ENCODE measurements at places on chromosomes 3 and 15.

GRCh38 chr3:156561533-156561932 is 6.6 kb upstream of the SSR3 start:
- no peak for DNase-seq

DNA sequence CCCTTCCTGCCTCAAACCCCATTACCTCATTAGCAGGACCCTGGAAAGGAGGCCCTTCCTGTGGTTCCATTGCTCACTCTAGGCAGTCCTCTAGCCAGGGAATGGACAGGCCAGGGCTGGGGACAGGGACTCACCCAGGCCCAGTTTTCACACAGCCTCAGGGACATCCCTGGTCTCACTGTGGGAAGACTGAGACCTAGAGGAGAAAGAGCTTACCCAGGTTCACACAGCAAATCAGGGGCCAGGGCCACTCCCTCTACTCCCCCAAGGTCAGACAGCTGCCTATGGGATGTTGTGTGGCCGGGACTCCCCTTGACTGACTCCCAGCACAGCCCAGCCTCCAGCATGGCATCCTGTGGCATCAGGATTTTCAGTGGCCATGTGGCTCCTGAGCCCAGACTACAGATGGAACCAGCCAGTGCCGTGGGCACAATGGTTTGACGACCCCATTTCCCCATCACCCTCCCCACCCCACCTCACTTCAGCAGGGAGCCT is 49.3 kb downstream of the ADAMTS7 start:
- DNase-seq, result no peak

DNA sequence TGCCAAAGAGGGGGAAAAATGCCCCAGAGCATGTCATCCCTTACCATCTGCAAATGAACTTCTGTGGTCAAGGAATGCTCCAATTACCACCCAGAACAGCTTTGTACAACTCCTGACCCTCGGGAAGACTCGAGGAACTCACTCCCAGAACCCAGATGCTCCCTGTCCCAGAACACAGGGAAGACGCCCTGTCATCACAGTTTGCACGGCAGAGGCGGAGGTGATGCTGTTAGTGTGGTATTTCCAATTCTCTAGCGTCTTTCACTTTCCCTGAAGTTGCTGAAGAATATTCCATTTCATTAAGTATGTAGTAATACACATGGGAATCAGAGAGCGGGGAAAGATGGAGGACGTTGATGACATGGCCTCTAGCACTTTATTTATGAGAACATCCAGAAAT is 193.7 kb downstream of the TIGIT start:
- no peak for DNase-seq

DNA sequence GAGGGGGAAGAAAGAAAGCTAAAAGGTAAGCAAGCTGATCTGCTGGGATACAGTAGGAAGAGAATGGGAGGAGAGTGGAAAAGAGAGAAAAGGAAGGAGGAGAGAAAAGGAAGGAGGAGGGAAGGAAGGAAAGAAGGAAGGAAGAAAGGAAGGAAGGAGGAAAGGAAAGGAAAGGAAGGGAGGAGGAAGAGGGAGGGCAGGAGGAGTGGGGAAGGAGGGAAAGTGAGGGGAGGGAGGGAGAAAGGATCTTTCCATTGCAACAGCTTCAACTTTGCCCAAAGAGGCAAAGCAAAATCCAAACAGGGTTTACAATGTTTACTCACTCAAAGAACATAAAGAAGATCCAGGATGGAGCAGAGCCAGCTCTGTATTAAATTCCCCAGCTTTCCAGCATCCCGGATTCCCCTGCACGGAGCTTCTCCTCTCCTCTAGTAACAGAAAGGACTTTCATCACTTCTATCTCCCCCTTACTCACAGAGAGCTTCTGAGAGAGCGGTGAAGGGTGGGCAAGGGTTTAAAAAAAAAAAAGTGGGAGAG is 494.2 kb upstream of the PROK2 start:
- no peak for DNase-seq

- DNase-seq, result no peak
Observed at GRCh38 chr3:173395412-173396181, 1.9 kb upstream of the NLGN1 start.

DNA sequence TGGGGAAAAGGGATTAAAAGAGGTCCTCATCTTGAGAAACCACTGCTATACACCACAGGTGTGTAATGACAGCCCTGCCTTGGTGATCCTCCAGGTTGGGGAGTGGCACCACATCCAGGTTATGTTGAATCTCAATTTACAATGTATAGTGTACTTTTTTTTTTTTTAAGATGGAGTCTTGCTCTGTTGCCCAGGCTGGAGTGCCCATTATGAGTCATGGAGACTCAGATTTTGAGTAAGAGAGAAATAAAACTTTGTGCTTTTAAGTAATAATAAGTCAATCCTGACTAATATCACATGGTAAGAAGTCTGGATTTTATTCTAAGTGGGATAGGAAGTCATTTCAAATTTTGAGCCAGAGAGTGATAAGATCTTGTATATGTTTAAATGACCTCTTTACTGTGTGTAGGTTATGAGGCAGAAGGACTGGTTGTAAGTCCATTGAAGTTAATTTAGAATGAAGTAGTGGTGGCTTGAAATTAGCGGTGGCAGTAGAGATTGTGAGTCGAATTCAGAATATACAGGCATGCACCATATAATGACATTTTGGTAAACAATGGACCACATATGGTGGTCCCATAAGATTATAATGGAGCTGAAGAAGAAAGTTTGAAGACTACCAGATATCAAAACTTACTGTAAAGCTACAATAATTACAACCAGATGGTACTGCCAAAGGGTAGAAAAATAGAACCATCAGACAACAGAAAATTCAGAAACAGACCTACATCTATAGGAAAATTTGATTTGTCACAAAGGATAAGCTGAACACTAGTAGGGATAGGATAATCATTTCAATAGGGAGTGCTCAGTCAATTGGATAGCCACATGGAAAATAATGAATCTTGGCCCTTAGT is 20.7 kb downstream of the POPDC2 start:
- no peak for DNase-seq

DNA sequence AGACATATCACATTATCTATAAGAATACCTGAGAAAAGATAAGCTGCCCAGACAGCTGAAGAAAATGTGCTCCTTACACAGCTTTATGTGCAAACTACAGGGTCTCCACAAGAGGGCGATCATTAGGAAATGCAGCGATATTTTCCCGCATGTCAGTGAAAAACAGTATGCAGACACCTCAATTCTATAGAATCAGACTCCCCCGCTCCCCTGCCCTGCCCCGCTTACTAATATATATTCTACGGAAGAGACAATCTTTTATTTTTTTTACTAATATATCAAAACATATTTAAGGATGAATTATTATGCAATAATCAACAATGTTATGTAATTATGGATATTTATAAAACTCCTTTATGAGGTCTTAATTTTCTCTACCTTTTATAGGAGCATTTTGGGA is 681.3 kb downstream of the ROBO1 start:
- DNase-seq, result no peak

GRCh38 chr3:133463347-133463860 is 63.5 kb downstream of the BFSP2 start:
- no peak for DNase-seq

GRCh38 chr3:60064210-60065178 is 1014.7 kb upstream of the CFAP20DC start:
- DNase-seq, result no peak

DNA sequence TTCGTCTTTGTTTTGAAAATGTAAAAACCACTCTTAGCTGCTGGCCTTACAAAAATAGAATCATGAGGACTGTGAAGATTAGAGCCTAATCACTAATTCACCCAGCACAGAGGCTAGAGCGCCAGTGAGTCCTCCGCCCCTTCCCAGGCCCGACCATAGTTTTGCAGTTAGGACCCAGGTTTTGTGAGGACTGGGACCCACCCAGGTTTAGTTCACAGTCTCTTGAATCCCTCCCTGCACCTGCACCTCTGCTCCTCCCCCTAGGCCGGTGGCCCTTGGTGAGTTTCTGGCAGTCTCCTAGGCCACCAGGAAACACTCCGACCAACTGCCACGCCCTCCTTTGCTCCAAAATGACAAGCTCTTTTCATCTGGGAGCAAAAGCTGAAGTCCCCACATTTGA is 136.0 kb upstream of the CCDC54 start:
- DNase-seq, result no peak

DNA sequence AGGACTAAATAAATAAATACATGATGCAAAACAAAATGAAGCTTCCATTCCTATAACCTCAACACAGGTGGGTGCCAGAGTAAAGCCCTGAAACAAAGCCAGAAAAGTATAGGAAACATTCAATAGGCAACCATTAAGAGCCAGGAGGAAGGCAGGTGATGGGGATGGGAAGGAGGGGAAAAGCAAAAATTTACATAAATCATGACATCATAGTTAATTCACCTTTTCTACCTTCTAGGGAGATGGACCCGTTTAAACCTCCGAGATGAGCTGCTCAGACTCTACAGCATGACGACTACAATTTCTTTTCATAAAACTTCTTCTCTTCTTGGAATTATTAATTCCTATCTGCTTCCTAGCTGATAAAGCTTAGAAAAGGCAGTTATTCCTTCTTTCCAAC is 27.9 kb downstream of the TM4SF4 start:
- no peak for DNase-seq

DNA sequence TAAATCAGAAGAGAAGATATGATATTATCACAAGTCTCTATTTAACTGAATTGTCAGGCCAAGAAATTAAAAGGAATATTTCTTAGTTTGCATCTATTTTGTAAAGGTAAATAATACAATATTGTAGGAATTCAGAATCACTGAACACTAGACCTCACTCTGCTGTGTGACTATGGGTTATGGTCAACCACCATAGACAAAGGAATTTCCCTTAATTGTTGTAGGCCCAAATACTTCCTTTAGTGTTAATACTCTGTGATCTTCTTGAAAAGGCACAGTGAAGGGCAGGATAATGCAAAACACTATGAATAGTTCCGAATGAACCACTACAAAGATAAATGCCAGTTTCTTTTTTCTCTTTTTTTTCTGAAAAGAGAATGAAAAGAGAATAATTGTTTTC is 162.3 kb downstream of the TUSC7 start:
- DNase-seq, result no peak

DNA sequence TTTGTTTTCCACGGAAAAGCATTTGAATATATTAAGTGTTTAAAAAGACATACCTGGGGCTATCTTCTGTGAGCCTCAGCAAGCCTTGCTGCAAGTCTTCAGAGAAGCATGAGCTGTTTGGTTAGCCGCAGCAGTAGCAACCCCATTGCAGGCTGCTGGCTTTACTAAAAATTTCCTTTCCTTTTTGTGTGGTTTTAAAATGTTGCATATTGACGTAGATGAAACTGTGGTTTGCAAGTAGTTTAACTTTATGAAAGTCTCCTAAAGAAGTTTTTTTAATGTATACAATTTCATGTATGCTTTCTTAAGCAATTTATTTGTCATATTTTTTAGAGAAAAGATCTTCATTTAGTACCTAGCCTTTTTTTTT is at the start of gene GPR171:
Gene GPR171, minus strand, starts transcription at position 166 of the 370 bp plus-strand sequence. CDS start 3,830 bp downstream, outside the sequence.
- peak; percentile 14 for DNase-seq

GRCh38 chr3:45275006-45275704 is 49.1 kb upstream of the TMEM158 start:
- DNase-seq, result no peak

GRCh38 chr15:66679061-66679656 is 22.9 kb upstream of the SMAD6 start:
- no peak for DNase-seq

DNA sequence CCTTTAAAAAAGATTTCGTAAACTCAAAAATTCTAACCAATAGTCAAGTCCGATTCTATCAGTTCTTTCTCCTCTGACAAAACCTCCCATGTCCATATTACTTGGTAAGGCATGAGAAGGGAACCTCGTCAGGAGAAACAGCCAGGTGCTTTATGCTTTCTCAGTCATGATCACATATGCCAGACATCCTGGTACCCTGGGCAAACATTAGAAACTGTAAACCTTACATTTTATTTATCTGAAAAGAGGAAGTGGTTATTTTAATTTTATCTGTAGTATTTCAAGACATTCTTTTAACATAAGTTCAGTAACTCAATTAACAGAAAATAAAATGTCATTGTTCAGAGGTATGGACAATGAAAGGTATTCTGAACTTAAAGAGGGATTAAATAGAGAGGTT is 474.8 kb upstream of the GBE1 start:
- no peak for DNase-seq

All from stimulated activated CD4-positive, alpha-beta T cell treated with anti-CD3 and anti-CD28 coated beads, Interleukin-1b, Interleukin-23, amount 100 ng/mL, for 1 hour (primary cell).